ENCODE measurements at places on chromosomes 12 and 14.
A peak's percentile ranks its signal among the peaks of the same experiment; 100 is the strongest.

- DNase-seq: no peak
Measured at GRCh38 chr12:131432532-131433260, 278.2 kb upstream of the SFSWAP start.

DNA sequence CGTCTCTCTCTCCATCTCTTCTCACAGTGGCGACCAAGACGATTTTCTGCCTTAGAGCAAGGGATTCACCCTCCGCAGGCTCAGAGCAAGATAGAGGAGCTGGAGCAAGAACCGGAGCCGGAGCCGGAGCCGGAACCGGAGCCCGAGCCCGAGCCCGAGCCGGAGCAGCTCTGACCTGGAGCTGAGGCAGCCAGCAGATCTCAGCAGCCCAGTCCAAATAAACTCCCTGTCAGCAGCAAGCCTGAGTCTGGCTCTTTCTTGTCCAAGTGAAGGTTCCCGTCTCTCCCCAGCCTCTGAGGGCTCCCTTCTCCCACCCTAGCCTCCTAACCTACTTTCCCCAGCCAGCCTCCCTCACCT is 5.9 kb downstream of the LAG3 start:
- no peak for DNase-seq

- no peak for DNase-seq
Measured at GRCh38 chr12:124477107-124477915, 90.1 kb downstream of the NCOR2 start.

GRCh38 chr14:78595797-78596196 is 425.6 kb downstream of the NRXN3 start:
- no peak for DNase-seq

- DNase-seq: no peak
Measured at GRCh38 chr14:63322897-63323573, 4.3 kb upstream of the GPHB5 start.

GRCh38 chr12:131959116-131959515 is 9.4 kb downstream of the EP400 start:
- DNase-seq: no peak

DNA sequence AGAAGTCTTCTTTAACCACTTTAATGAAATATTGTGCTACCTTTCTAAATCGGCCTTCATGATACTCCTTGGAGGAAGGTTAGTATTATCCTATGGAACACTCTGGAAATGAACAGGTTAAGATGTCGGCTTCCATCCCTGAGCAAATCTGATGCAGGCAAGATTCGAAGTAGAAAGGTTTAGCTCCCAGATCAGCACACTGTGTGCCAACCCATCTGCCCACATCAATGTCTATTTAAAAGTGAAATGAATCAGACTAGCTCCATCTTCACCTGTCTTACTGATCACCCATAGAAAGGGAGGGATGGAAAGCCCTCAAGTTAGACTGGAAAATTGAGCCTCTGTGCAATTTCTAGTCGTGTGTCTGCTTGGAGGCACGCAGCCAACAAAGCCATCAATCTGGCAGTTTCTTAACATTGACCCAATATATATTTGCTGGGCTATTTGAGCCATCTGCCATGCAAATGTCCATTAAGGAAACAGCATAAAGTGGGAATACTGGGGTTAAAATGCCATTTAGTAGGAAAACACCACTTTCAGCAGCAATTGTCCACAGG is 506.1 kb downstream of the RMST start:
- DNase-seq: no peak

DNA sequence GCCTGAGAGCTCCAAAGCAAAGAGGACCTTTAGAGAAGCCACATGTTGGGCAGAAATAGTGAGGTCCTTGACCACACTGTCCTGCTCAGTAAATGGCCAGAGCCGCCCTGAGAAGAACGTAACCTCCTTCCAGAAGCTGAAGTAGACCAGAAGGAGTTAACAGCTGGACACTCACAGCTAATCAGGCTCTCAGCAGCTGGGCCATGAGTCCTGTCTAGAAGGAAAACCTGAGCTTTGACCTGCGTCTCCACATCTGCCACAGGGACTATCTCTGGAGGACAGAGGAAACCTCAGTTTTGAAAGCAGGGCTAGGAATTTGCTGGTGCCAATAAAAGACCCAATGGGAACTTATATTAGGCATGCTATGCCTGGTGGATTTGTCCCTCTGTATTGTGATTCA is 12.3 kb upstream of the DHRS4 start:
- no peak for DNase-seq

GRCh38 chr14:75835156-75835725 is 146.6 kb downstream of the TGFB3 start:
- DNase-seq: no peak

DNA sequence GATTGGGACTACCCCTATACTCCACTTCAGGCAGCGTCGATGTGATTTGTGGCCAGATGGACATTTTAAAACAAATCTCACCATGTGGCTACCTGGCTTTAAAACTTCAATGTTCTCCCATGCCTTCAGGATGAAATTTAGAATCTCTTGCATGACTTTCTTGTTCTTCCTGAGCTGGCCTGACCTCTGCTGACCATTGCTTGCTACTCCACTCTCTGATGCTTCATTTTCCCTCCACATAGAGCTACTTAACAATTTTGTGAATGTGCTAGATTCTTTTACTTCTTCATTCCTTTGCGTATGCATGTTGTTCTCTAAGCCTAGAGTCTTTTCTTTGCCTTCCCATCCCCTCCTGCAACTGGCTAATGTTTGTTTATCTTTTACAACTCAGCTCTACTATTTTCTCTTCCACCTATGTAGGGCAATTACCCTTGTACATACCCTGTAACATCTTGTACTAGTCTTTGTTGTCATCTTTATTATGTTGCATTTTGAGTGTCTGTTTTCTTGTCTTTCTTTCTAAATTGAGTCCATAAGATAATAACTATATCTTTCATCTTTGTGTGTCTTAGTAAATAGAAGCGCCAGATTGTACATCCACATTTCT is 41.2 kb downstream of the YLPM1 start:
- peak; percentile 54 for DNase-seq

GRCh38 chr12:31011746-31012566 is 61.7 kb upstream of the DDX11 start:
- peak; percentile 27 for DNase-seq

DNA sequence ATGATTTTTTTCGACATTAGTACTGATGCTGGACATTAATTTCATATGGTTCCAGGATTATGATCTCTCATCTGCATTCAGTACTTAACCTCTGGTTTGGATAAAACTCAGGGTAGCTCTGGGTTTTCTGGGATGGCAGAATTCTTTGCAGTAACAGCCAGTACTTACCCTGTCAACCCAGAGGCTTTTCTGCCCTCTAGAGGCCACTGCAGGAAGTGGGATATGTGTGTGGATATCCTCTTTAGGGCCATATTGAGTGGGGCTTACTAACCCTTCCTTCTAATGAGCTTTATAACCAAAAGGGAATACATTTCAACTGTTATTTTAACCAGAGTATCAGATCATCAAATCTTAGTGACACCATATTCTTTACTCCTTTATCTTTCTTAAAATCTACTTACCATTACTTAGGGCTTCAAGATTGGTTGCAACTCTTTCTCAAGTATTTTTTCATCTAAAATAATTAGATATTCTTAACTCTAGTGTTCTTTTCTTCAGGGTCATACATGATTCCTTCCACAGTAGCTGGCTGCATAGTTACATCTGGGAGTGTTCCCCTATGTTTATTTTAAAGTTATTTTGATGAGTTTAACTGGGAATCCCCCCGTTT is 488.0 kb upstream of the STXBP6 start:
- DNase-seq: peak; percentile 23

DNA sequence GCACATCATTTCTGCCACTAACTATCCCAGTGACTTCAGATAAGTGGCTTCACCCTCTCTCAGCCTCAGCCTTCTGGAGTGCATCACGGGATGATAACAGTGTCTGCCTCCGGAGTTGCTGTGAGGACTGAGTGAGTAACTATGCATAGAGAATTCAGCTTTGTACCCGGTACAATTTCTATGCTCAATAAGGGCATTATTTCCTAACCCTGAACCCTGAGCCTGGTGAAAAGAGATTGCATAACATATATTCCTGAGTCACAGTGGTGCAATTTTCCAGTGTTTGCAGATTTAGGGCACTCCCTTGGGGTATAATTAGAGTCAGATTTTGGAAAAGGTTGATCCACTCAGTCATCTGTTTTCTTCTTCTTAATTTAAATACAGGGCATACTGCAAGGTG is 181.1 kb downstream of the PTPN11 start:
- DNase-seq: no peak

- no peak for DNase-seq
Measured at GRCh38 chr12:97685360-97685759, 222.8 kb downstream of the RMST start.

GRCh38 chr12:18576104-18576626 is 161.6 kb downstream of the PLCZ1 start:
- DNase-seq: no peak

GRCh38 chr14:85934886-85935254 is 404.9 kb downstream of the FLRT2 start:
- no peak for DNase-seq

DNA sequence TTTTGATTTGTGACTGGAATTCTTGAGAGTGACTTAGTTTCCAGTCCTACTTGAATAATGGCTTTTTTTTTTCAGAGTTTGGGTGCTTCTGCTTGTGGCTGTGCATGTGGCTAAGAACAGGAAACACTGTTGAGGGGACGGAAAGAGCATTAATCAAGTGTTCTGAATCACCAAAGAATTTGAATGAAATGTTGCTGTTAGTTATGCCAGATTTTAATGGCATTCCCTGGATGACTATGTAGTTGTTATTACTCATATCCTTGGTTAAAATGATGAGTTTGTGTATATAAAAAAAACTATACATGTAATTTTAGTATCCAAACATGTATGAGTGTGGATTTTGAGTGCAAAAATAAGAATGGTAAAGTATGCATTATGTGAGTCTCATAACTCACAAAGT is 347.9 kb downstream of the BCAT1 start:
- no peak for DNase-seq

GRCh38 chr12:121957861-121958515 is 39.6 kb downstream of the CFAP251 start:
- DNase-seq: no peak

GRCh38 chr12:14880890-14881453 is 4.7 kb downstream of the MGP start:
- DNase-seq: no peak

GRCh38 chr14:51095854-51096823 is 1.2 kb upstream of the TRIM9 start:
- DNase-seq: peak; percentile 27

DNA sequence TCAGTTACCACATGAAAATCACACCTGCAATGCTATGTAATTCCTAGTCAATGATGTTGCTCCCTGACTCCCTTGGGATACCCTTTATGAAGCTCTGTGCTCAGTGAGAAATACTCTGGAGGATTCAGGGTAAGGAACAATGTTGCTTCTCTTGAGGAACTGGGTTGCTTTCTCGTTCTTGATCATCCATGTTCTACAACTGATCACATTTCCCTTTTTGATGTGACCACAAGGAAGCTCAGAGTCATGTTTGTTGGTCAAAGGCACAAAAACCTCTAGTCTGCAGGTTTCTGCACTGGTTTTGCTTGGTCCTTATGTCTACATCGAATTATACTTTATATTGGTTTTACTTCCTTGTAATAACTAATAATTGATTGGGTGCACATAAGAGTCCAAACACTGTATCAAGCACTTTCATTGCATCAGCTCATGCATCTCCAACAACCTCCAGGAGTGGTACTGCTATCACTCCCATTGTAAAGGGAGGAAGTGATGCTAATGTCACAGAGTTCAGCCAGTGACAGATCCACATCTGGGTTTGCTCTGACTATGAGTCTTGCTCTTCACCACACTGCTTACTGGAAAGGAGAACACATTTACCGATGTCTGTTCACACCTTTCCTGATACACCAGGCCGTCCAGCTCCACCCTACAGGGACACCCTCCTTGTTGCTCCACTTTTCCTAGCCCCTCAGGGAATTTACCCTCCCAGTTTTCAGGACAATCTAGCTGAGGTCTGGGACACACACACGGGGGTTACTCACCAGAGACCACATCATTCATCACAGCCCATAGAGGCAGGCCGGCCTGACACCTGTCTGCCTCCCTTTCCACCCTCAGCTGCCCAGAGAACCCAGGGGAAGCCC is 41.0 kb downstream of the CMKLR1 start:
- DNase-seq: no peak

DNA sequence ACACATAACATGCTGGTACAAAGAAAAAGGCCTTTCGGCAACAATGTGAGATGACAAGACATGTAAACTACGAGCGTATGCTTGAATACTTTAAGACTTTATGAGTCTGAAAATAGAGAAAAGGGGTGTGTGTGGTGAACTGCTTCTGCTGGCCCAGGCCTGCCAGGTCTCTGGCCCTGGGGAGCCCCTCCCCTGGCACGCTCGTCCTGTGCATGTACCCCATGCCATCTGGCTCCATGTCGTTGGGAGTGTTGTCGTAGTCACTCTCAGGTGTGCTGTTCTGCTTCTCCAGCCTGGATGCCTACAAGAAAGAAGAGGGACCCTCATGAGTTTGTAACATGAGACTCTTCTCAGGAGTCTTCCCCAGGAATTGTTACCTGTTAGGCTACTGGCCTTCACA is 38.9 kb downstream of the TCHP start:
- DNase-seq: no peak

- DNase-seq: no peak
Measured at GRCh38 chr12:44663291-44663690, 212.8 kb downstream of the NELL2 start.

DNA sequence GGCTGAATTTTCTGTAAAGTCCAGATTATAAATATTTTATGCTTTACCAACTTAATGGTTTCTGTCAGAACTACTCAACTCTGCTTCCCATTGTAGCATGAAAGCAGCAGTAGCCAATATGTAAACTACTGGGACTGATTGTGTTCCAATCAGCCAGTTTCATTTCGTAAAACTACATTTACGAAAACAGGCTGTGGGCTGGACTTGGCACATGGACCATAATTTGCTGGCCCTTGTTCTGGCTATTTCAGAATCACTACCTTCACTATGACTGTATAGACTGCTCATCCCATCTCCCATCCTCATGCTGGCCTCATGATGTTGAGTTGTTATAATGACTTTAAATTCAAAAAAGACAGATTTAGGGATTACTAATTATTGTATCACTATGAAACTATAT is 38.7 kb downstream of the FAR2 start:
- DNase-seq: no peak

- DNase-seq: no peak
Measured at GRCh38 chr12:46450279-46450748, 77.7 kb upstream of the SLC38A2 start.

GRCh38 chr12:129109174-129110001 is 256.1 kb downstream of the GLT1D1 start:
- DNase-seq: no peak

GRCh38 chr14:100860556-100861187 is 34.8 kb downstream of the MEG3 start:
- no peak for DNase-seq

DNA sequence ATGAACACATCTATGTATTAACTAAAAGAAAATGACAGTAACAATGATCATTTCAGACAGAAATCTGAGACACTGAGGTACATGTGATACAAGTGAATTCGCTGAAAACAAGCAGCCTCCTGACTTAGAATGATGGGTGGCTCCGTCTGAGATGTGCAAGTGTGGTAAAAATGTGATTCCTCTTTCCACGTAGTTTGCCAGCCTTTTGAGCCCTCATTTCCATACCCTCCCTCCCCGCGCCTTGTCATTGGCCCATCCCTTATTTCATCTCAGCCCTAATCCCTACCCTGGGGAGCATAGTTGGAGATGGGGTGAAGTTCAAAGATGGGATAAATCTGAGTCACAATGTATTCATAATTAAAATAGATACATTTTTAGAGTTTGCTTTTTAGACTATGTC is 107.8 kb downstream of the BMP4 start:
- DNase-seq: no peak

- DNase-seq: no peak
Measured at GRCh38 chr12:127106041-127106440, 1160.9 kb upstream of the TMEM132C start.
